ENCODE measurements at places on chromosomes 16 and 17. TPM values are rescaled to one million over a fixed set of nuclear protein-coding genes. Genes with fewer than 3 reads are reported as not detected.
A peak's percentile ranks its signal among the peaks of the same experiment; 100 is the strongest.

Gene PRSS36
- total RNA-seq = 9.8 TPM

Gene DNASE1L2
- total RNA-seq = 0.39 TPM

Gene LRRC36
- 0.22 TPM for total RNA-seq

Gene IGSF6
- total RNA-seq = 14.7 TPM

Gene KRT31
- total RNA-seq = not detected

DNA sequence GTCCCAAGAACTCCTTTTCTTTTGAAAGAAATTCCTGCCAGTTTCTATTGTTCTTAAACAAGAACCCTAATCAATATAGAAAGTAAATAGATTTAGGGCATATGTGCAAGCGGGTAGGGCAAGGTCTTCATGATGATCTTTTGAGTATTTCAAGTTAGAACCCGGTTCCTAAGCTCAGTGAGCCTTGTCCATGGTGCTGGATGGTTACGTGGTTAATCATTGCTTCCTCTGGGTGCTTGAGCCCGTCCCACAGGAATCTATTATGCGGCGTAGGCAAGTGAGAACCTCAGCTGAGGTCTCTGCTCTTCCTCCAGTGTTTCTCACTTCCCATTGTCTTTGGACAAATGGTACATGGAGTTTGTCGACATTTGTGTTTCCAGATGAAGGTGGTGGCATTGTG is 580.8 kb upstream of the EEF2KMT start:
- DNase-seq = no peak

GRCh38 chr16:85699628-85700027 is 10.9 kb upstream of the GINS2 start:
- no peak for DNase-seq

GRCh38 chr16:80380514-80380913 is 160.3 kb upstream of the DYNLRB2 start:
- DNase-seq = no peak

- DNase-seq = no peak
Observed at GRCh38 chr17:28949185-28950016, 1.9 kb downstream of the PHF12 start.

DNA sequence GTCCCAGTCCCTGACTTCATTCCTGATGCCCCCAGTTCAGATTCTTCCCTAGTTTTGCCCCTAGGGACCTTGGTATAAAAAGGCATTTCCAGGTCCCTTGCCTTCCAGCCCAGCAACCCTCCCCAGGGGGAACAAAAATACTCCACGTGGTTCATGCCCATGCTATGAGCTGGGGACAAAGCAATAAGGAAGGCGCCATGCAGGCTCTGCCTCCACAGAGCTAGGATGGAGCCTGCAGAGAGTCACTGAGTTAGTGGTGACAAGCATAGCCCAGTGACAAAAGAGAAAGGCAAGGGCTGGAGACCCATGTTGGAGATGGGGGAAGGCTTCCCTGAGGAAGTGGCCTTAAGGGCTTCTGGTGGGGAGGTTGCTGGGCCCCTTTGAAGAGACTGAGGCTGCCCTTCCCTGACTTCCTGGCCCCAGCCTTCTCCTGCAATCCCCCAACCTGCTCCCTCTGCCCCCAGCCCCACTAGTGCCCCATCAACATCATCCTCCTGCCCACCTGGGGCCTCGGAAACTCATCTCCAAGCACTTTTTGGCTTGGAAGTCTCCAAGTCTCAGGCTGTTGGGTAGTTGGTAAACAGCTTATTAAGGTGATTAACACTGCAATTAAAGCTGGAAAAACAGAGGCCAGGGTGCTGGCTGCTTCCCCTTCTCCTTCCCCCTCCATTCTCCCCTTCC is 9.6 kb downstream of the DLX3 start:
- no peak for DNase-seq

DNA sequence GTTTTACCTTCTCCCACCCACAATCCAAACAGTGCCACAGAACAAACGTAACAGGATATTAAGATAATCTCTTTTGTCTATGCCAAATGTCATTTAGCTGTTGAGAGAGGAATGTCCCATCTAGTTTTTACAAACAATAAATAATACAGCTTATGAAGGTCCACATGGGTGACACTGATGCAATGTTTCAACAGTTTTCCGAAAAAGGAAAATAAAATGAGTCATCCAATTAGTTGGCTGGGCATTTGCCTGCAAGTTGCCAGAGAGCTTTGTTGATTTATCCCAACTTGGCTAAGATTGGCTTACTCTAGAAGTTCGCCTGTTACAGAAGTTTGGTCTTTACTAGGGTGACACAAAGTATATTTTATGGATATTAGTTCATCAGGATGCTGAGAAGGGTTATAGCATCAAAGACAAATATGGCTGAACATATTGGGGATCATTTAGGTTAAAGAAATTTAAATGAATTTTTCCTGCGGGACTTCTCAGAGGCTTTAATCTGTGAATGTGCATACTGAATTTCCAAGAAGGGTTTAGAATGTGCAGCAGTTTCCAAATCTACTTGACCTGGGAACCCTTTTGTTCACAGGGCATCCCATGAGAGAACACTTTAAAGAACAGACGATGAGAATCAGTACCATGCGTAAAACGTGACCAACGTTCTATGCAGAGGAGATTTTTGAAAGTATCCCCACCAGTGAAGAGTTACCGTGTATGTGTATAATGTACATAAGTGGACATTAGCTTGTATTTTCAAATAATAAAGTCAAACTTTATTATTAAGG is 73.1 kb downstream of the CDH13 start:
- DNase-seq = no peak

DNA sequence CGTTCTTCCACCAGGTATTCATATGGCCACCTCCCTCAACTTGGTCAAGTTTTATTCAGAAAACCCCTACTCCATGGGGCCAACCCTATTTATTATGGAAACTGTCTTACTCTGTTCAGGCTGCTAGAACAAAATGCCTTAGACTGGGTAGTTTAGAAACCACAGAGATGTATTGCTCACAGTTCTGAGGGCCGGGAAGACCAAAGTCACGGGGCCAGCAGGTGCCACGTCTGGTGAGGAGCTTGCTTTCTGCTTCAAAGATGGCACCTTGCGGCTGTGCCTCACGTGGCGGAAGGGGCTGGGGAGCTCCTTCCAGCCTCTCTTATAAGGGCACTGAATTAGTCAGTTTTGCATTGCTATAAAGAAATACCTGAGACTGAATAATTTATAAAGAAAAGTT is 74.3 kb downstream of the AXIN2 start:
- peak; percentile 68 for DNase-seq

GRCh38 chr16:69860233-69861231 is 90.6 kb upstream of the CLEC18A start:
- no peak for DNase-seq

- DNase-seq = no peak
Observed at GRCh38 chr16:16924613-16925012, 545.7 kb downstream of the NPIPA7 start.

- no peak for DNase-seq
Observed at GRCh38 chr17:56172517-56172982, 19.3 kb downstream of the ANKFN1 start.

DNA sequence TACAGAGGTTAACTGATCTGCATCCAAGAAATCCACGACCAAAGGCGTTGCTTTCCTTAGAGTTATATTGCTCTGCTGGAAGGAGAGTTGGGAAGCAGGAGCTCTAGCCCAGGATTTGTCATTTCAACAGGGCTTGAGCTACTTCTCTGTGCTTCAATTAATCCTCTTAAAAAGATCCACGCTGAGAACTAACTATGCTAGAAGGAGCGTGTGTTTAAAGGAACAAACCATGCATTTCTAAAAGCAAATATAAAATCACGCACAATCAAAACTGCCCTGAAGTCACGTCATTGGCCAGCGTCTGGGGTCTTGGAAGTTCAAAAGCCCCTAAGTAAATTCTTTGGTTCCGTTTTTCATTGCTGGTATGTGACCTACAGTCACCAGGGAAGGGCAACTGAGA is 1.1 kb downstream of the ARL6IP1 start:
- no peak for DNase-seq

DNA sequence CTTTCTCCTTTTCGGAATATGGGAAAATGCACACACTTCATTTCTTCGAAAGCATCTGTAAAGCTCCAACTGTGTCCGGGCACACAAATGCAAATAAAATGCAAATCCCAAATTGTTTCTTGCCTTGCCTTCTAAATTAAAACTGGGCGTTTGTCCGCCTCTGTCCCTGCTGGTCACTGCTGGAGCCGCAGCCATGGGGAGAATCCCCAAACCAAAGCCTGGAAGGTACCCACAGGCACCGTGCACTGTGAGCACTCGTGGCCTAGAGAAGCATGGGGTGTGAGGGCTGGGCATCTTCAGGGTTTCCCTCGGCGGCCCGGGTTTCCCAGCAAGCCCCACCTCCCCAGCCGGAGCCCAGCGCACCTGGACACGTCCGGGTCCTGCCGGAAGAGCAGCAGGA is 2.9 kb downstream of the SLC47A2 start:
- DNase-seq = no peak

DNA sequence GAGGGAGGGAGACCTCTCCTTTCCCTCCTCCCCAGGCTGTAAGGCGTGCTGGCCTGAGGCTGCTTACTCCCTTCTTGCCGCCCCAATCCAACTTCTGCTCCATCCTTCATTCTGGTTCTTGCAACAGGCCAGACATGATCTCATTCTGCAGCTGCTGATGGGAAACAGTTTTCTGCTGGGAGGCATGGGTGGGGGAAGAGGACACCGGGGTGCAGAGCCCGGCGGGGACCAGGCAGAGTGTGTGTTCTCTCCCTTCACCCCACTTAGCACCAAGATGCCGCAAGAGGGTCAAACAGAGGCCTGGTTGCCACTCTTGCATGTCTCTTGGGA is 1.4 kb downstream of the SARM1 start:
- no peak for DNase-seq

DNA sequence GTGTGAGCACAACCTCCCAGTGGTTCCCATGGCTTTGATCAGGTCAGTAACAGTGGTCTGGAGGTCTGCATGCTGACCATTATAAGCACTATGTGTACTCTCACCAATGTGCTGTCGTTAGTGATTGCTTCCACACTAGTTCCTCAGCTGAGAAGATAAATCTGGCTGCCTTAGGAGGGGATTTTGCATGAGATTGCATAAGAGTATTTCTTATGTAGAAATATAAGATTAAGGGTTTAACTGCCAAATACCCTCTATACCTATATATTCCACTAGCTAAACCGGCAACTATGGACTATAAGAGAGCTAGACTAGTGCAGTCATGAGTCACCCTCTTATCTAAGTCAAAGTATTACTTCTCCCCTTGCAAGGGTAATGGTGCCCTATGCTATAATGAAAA is 580.2 kb downstream of the CDH11 start:
- no peak for DNase-seq

- DNase-seq = no peak
Observed at GRCh38 chr16:90043526-90043925, 24.3 kb upstream of the DBNDD1 start.

DNA sequence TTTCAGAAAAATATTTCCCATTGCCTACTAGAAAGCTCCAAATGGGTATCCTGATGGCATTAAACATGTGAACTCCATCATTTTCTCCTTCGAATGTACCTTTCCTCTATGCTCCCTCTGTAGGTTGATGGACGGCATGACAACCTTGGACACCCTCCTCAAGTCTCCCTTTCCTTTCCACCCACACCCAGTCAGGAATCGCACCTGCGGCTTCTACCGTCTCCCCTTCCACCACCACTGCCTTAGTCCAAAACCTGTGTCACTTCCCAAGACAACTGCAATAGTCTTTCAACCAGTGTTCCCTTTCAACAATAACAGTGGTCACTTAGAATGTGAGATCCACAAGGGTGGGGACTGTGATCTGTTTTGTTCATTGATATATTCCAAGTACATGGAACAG is 233.1 kb upstream of the AXIN2 start:
- DNase-seq = no peak

DNA sequence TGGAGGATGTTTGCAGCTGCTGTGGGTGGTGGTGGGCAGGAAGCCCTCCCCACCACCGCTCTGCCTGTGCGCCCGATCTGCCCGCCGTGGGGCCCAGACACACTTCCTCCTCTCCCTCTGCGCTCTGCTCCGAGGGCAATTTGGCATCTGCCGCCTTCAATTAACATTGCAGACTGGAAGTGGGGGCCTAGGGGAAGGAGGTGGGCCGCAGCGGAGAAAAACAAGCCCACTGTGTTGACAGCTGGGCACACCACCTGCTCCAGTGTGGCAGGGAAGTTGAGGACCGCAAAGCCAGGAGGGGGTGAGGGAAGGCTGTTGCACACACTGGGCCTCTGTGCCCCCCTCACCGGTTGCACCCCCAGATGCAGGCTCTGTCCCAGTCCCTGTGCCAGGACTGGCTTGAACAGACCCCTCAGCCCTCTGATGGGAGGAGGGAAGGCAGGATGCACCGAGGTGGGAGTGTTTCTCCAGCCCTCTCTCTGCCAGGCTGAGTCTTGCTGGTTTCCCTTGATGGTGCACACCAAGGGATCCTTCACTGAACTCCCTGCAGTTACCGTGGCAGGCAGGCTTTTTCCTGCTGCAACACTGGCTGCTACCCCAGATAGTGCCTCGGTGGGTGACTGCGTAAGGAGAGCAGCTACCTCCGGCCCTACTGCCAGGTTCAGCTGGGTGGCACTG is 72.8 kb upstream of the MED9 start:
- no peak for DNase-seq

DNA sequence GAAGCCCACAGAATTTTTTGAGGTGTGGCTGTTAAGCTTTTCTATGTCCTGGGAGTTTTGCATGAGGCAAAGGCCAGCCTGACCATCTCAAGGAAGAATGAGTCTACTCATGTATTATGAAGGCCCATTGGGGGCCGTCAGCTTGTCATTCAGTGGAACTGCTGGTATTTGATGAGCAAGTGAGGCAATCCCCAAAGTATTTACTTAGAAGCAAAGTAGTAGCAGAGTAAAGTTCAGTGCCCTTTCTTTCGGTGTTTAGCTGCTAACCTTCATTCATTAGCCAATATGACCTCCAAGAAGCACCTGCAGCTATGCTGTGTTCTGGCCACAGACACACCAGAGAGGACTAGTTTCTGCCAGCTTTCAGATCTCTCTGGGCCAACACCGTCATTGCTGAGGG is 80.2 kb downstream of the RPA1 start:
- DNase-seq = no peak

DNA sequence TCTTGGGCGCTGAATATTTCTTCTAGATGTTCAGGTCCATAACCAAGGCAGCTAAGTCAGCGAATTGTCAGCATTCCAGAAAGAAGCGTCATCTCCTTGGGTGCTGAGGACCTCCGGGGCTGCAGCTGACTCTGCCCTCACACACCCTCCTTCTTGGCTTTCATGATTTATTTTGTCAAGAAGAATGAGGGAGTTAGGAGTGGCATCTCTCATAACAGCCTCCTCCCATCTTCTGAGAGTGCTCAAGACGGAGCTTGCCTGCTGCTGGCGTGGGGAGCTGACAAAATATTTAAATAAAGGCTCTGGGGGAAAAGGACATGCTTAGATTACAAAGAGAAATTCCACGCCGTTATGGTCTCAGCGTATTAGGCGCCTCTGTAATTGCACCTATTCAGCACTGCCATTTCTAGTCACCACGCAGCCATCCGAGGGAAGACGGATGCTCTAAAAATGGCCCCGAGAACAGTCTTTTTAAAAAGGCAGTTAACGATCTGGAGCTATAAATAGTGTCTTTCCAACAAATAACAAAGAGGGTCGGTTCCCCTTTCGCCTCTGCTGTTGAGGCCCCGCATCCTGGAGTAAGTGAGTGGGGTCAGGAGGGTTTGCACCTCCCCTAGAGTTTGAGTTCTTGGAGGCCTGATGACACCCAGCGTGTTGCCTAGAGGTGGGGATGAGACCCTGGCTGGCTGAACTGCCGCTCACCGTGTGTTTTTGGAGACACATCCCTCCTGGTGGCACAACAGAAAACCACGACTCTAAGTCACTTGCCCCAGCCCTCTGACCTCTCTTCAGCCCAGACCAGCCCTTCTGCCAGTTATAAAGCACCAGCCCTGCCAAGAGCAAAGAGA is 187.0 kb downstream of the CCDC182 start:
- no peak for DNase-seq

GRCh38 chr16:11671271-11671670 is 3.0 kb downstream of the SNN start:
- no peak for DNase-seq

All from mesenteric fat pad (tissue), 1 donor.